ENCODE measurements at places on chromosomes 13 and 19. TPM values are rescaled to one million over a fixed set of nuclear protein-coding genes. Genes with fewer than 3 reads are reported as not detected.

KLK12 gene
- not detected for polyA plus RNA-seq

LMO7 gene
- 152 TPM for polyA plus RNA-seq

ZNF112 gene
- polyA plus RNA-seq: 2.6 TPM

GEMIN7 gene
- polyA plus RNA-seq: 27.9 TPM

DGKH gene
- polyA plus RNA-seq: 2.0 TPM

AP1M2 gene
- 0.09 TPM for polyA plus RNA-seq

TNFRSF19 gene
- polyA plus RNA-seq: 15.6 TPM

SPACA6 gene
- polyA plus RNA-seq: 15.0 TPM

PLIN5 gene
- polyA plus RNA-seq: 33.9 TPM

SMIM24 gene
- polyA plus RNA-seq: not detected

HIF3A gene
- polyA plus RNA-seq: 94.7 TPM

ELSPBP1 gene
- not detected for polyA plus RNA-seq

CEACAM20 gene
- not detected for polyA plus RNA-seq

RBM42 gene
- polyA plus RNA-seq: 50.9 TPM

MTIF3 gene
- 283 TPM for polyA plus RNA-seq

FAM32A gene
- polyA plus RNA-seq: 49.3 TPM

CEACAM3 gene
- polyA plus RNA-seq: 0.07 TPM

KCNK6 gene
- polyA plus RNA-seq: 2.4 TPM

EFNB2 gene
- polyA plus RNA-seq: 10.7 TPM

DOCK9 gene
- polyA plus RNA-seq: 26.8 TPM

METTL21C gene
- not detected for polyA plus RNA-seq

ZNF681 gene
- polyA plus RNA-seq: 0.43 TPM

LGALS14 gene
- not detected for polyA plus RNA-seq

OR7D2 gene
- polyA plus RNA-seq: not detected

F10 gene
- polyA plus RNA-seq: 44.9 TPM

ZNF208 gene
- polyA plus RNA-seq: 9.7 TPM

Measured in right cardiac atrium (tissue), 5 donors.